Stimulated activated CD8-positive, alpha-beta memory T cell treated with anti-CD3 and anti-CD28 coated beads, Interleukin-7, amount 100 ng/mL, for 4 hours (primary cell): ENCODE measurements at places on chromosomes 7 and 10.
A peak's percentile ranks its signal among the peaks of the same experiment; 100 is the strongest.

DNA sequence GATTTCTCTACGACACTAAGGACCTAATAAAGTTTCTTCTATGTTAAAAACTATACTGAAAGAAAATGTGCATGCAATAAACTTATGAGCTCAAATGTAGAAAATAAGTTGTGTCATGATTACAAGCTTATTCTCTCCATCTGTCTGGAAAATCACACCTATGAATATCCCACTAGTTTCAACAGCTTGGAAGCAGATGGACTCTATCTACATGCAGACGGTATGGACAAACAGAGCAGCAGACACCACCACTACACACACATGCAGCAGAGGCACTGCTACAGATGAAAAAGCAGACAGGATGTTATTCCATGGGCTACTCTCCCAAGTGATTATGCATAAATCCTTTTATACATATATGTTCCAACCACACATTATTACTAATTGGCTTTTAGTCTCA, 123.4 kb upstream of the TARP start:
- DNase-seq: no peak

DNA sequence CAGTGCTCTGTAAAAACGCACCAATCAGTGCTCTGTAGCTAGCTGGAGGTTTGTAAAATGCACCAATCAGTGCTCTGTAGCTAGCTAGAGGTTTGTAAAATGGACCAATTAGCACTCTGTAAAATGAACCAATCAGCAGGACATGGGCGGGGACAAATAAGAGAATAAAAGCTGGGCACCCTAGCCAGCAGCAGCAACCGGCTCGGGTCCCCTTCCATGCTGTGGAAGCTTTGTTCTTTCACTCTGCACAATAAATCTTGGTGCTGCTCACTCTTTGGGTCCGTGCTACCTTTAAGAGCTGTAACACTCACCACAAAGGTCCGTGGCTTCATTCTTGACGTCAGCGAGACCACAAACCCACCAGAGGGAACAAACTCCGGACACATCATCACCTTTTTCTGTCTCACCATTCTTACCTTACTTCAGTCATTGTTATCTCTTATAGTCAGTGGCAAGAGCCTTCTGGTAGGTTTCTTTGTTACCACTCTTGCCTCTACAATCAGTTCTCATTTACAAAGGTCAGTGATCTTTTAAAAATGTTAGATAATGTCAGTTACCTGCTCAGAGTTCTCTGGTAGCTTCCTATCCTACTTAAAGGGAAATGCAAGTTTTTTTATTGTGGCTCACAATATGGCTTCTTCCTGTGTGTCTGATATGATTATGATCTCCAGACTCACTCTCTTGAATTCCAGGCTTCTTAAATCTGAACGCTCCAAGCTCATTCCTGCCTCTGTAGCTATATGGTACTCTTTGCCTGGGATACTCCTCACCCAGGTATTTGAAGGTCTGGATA, 4.5 kb downstream of the STAM start:
- peak; percentile 34 for DNase-seq

DNA sequence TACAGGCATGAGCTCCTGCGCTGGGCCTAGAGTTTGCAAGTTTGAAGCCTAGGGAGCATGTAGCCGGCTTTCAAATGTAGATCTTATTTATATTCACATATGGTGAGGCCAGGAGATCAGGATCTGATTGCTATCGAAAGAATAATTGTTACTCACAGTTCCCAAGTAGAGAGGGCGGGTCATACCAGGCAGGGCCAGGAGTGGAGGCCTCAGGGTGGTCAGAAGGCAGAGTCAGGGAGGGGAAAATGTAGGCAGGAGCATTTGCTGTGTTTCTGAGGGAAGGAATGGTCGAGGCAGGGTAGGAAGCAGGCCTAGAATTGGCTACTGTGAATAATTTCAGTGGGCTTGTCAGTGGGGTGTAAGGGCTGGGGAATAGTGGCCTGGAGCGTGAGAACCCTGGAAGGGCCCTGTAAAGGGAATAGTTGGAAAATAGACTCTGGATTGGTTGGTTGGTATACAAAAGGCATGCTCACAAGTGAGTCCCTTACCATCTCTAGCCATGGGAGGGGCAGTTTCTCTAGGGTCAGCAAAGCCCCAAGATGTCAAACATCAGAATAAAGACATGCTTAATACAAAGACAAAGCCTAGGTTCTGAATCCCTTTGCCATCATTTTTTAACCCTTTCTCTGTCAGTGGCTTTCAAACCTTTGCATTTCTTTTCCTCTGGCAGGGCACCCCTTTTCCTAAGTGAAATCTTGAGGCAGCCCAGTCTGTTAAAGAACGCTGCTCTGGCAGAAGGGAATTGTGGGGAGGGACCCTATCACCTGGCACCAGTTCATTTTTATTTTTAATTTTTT, 36.0 kb upstream of the DLG5 start:
- DNase-seq: no peak

DNA sequence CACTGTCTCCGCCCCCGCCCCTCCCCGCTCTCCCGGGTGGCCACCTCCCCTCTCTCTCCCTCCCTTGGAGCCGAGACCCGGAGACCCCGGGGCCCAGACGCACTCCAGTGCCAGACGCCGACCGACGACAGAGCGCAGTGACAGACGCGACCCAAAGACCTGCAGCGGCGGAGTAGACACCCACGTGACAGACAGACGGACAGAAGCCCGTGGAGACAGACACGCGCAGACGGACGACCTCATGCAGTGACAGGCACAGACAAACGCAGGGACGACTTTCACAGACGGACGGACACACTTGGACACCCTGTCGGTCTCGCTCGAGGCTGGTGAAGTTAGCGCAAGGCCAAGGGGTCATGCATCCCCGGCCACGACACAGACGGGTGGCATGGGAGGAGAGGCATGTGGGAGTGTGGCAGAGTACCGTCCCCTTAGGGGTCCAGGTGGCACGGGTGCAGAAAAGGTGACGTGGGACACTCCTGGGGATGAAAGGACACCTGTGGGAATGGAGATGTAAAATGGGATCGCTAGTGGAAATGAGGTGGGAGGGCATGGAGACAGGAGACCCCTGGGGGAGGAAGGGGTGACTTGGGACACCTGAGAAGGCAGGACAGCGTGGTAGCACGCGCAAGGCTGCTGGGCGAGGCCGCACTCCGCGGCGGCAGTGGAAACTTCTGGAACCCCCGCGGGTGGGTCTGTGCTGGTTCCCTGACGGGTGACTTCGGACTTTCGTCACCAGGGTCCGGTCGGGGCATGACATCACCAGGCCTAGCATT, 456 bp upstream of the ACHE start:
- DNase-seq: no peak

GRCh38 chr7:47804767-47805545, 143.3 kb downstream of the PKD1L1 start:
- no peak for DNase-seq

DNA sequence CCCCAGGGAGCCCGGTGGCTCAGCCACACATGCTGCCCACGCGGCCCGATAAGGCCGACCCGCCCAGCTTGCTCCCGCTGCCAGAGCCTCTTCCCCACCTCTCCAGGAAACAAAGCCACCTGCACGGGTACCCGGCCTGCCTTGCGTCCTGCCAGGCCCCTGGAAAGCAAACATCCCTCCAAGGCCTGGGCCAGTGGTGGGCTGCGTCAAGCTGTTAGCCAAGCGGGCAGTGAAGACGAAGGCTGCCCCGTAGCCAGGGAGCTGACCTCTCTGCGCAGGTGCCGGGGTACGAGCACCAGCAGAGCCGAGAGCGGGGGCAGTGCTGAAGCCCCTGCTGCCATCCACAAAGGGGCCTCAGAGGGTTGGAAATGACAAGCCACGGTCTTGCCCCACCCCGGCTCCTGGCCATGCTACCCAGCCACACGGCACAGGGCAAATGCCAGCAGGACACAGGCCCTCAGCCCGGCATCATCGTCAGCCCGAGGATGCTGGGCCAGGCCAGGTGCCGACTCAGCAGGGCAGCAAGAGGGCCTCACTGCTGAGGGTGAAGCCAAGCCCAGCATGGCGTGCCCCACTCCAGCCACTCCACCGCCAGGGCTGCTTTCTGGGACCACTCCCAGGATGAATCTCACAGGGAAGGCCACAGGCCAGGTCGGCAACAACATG, 140.0 kb downstream of the PTPRN2 start:
- no peak for DNase-seq

DNA sequence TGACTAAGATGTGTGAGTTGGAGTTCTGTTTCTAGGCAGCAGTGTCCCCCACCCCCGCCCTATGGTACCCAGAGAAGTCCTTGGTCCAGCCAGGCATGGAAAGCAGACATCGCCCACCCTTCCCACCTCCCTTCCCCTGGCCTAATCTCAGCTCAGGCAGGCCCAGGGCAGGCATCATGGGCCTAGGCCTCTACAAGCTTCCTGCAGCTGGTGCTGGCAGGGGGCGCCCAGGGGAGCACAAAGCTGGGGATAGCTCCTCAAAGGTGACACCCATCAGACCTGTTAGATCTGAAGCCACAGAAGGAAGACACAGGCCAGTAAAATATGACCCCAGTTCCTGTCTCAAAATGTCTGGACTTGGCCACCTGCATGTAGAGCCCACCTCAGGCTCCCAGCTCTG, 18.9 kb upstream of the UNC5B start:
- DNase-seq: no peak

DNA sequence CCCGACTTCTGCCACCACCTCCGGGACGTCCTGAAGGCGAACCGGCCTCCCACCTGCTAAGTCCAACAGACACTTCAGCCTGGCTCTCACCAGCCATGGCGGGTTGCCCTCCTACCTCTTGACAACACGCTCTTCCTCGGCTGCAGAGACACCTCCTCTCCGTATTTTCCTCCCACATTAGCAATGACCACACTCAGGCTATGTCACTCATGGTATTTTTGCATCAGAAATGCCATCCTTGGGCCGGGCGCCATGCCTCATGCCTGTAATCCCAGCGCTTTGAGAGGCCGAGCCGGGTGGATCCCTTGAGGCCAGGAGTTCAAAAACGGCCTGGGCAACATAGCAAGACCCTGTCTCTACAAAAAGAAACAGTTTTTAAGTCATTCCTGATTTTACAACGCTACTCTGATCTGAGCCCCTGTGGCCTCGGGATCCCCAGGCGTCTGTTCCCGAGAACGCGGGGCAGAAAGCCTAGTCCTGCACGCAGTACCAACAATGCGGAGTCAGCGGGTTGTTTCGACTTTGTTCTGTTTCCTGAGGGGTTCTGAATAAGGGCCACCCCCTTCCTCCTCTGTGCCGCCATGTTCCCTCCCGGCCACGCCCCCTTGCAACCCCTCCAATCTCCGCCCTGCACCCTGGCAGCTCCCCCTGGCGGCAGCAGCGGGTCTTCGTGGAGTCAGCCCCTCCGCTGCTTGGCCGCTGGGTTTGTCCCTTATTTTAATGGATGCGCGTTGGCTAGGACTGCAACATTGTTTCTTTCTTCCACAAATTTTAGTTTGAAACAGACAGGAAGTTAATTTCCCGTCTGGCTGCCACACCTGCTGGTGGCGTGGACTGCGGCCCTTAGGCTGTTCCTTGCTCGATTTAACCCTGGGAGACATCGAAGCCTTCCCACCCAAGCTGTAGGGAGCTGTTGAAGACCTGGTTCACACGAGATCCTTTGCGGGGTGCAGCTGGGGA, 9.7 kb upstream of the ZFAND2A start:
- peak; percentile 86 for DNase-seq

DNA sequence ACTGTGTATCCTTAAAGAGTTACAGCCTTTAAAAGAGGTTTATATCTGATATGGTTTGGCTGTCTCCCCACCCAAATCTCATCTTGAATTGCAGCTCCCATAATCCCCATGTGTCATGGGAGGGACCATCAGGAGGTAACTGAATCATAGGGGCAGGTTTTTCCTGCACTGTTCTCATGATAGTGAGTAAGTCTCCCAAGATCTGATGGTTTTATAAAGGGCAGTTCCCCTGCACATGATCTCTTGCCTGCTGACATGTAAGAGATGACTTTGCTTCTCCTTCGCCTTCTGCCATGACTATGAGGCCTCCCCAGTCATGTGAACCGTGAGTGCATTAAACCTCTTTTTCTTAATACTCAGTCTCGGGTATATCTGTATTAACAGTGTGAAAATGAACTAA, 9.7 kb downstream of the RTKN2 start:
- no peak for DNase-seq

GRCh38 chr10:5631936-5632335, 34.5 kb downstream of the ASB13 start:
- no peak for DNase-seq

GRCh38 chr10:61389887-61390286, 63.3 kb downstream of the TMEM26 start:
- no peak for DNase-seq
